ENCODE measurements at places on chromosomes 6 and 20.

DNA sequence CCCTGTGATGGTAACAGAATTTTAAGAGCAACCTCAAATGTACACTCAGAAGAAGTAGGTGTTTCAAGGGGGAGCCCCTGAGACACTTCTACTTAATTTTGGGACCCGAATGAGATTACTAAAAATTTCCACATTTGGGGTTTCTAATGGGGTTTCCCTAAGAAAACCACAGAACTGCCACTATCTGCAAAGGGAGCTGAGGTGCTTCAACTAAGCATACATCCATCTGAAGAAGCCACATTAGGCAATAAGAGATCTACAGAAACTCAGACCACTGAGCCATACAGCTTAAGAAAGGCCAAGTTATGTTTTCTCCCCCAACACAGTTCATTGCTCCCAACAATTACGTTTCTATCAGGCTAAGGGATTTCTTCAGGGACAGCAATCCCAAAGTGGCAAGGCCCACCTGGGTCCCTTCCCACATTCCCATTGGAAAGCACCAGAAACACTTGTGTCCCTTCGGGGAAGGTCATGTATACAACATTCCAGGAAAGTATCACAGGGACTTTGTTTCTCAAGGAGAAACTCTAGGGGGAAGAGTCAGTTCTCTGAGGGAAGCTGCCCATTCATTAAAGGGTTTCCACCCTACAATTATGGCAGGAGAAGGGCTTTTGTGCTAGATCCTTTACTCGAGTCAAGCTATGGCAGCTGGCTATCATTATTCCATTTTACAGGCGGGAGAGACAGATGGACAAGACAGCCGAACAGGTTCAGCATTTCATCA lies 5.0 kb downstream of the BCL2L1 start:
- no peak for DNase-seq

DNA sequence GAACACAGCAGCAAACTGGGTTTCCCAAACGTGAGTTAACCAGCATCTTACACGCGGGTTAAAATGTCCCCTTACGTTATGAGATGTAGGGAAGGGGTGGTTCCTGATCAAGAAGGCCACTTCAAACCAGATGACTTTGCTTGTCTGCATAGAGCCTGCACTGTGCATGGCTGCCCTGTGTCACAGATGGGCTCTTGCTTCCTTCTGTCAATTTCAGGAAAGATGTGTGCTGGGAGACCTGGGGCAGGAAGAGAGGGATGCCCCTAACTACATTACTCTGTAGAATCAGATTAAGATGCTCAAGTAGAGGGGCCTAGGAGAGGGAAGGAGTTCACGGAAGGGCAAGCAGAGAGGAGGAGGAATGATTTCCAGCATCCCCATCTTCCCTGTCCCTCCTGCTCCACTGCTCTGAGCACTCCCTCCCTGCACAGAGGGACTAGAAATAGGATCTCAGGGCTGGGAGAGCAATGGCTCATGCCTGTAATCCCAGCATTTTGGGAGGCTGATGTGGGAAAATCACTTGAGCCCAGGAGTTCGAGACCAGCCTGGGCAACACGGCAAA lies 63.5 kb upstream of the ZMYND8 start:
- DNase-seq: no peak

- DNase-seq: no peak
Measured at GRCh38 chr6:113595911-113596376, 261.2 kb upstream of the MARCKS start.

DNA sequence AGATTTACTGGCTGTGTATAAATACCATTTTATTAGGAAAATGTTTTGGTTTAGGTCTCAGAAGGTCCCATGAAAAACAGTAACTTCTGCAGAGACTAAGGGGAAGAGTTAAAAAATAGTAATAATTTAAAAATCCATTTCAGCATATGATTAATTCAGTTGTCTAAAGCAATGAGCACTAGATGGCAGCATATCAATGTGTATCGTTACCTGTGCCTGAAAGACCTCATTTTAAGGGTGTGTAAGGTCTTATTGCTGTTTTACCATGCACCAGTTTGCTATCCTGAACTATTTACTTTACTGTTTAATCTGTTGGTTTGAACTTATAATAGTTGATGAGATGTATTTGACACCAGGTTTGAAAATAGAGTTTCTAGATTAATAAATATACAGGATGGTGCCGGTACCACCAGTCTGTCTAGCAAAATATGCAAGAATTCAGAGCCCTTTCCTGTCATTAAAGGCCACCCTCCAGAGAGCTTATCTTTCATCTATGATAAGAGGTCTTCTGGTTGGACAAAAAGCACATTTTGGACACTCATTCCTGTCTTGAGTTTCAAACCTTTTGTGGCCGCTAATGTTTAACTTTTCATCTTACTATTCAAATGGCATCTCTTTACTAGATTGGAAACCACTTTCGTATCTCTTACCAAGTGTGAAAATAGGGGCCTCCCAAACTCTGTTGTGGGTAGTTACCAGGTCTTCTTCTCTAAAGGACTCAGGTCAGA lies 8.9 kb upstream of the AHI1 start:
- DNase-seq: peak; percentile 50

GRCh38 chr20:13384132-13384531 lies 163.1 kb downstream of the ISM1 start:
- no peak for DNase-seq

DNA sequence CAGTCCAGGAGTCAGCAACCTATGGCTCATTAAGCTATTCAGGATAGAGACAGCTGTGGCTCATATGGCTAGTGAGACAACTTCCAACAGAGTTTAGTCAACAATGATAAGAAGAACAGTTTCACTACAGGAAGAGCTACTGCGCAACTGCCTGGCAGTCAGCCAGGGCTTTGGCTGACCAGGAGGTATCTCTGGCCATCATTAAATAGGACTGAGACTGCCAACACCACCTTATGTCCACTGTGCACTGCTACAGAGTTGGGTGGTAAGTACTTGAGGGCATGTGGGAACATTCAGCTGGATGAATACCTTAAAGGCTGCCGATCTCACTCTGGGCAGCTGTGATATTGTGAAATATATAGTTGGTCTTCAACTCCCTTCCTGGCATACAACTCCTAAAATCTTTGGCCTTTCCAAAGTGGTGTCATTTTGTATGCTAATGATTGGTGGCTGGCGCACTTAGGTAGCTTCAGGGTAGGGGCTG lies 52.2 kb upstream of the FAM83C start:
- no peak for DNase-seq

DNA sequence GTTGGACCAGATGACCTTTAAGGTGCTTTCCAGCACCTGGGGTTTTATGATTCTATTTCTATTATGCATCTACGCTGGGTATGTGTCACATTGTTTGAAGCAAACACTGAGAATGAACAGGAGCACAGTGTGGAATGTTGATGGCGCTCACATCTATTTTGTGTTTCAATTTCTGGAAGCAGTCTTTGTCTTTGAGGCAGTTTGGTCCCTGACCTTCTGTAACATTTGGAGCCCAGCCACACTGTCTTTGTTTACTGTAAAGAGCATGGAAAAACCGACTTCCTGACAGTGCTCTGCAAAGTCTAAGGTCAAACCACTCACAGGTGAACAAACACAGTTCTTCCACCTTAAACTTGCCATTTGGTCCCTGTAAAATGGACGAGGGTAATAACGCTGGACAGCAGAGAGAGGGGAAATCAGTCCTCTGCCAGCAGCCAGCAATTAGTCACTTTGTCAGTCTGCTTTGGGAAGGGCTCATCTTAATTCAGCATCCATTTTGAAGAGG lies 155.5 kb downstream of the PRL start:
- no peak for DNase-seq

GRCh38 chr6:126905917-126906316 lies 212.6 kb upstream of the RSPO3 start:
- no peak for DNase-seq

DNA sequence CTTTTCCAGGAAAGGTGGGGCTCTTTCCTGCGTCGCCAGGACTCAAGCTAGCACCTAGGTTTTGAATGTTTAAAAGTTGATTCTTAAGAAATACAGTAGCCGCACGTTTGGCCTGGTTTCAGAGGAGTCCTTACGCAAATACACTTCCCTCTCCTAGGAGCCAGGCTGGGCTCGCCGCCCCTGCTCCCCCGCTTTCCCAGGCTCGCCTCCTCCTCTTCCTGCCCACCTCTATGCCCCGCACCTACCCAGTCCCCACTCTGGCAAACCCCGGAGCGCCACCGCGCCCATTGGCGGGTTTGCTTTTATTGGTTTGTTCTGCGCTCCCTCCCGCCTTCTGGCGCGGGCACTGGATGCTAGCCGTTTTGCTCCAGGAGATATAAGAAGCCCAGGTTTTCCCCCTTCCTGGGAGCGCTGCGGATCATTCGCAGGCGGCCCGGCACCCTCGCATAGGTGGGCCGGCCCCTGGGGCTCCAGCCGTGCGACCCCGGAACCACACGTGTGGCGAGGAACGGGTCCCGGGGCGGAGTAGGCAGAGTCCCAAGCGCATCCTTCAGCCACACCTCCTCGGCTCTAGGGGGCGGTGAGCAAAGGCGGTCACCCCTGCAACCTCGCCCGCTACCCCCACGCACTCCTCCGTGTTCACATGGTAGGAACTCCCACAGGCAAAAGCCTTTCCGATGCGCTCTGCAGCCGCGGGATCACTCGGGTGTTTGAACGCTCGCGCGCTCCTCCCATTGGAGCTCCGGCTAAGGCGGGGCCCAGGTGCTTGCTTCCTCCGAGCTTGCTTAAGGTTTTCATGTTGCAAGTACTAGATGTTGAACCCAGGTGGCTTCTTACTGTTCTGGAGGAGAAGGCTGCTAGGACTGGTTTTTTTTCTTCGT lies 119.0 kb downstream of the RTN4IP1 start:
- DNase-seq: no peak

DNA sequence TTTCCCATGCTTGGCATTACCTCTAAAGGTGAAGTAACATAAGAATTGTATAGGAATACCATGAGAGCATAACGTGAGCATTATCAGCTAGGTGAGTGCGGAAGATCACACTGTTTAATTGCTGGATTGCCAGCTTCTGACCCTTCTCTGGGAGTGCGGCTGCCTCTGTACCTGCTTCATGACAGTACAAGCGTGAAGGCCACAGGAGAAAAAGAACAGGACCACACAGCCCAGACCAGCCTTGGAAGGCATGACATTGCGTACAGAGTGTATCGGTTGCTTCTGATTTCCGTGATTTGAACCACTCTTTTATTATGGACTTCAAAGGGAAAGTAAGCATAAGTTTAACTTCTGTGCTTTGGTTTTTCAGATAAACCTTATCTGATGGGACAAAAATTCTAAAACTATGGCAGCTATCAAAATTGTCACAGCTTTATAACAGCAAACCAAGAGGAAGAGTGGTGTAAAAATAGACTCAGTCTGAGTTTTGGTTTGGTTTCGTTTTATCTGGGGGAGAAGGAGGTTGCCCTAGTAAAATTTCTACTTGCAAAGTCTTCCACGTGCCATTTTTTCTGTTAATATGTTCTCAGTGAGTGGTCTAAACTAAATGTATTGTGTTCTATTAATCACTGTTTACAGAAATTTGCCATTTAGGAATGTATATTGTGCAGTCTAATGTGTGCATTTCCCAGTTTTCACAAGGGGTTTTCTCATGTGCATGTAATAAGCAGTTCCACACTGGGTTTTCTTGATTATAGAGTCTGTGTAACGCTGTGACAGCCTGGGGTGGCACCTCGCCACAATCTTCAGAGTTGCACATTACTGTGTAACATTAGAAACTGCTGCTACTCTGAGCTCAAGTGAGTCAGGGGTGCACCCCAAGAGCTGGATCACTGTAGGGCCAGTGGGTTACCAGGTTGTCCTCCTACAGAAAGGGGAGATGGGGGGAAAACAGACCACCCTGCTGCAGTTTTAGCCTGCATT lies 97.3 kb downstream of the RPP40 start:
- DNase-seq: no peak

DNA sequence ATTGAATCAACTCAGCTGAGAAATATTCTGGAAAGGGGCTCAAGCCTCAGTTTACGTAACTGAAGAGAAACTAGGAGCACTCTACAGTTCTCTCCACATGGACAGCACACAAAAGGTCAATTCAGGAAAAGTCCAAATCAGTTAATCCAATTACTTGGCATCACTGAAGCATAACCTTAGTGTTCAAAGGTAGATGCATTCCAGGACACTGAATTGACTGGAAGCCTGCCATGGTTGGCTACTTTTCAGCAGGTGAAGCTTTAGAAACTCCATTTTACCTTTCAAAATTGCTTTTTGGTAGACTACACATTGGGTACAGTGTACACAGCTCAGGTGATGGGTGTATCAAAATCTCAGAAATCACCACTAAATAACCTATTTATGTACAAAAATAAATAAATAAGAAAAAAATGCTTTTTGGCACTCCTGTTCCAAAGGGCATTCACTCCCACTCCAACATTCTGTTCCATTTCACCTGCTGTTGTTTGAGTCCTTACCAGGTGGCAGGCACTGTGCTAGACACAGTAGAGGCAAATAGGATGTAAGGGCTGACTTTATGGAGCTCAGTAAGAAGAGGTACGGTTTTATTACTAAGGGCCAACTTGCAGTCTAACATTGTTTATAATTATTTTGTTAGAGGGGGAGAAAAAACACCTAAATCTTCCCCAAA lies 153.4 kb downstream of the FAXC start:
- no peak for DNase-seq

- no peak for DNase-seq
Measured at GRCh38 chr6:121539439-121539838, 104.0 kb downstream of the GJA1 start.

- DNase-seq: no peak
Measured at GRCh38 chr6:13495112-13495776, 7.8 kb upstream of the GFOD1 start.

GRCh38 chr20:60570481-60571277 lies 612.5 kb downstream of the CDH26 start:
- DNase-seq: no peak

DNA sequence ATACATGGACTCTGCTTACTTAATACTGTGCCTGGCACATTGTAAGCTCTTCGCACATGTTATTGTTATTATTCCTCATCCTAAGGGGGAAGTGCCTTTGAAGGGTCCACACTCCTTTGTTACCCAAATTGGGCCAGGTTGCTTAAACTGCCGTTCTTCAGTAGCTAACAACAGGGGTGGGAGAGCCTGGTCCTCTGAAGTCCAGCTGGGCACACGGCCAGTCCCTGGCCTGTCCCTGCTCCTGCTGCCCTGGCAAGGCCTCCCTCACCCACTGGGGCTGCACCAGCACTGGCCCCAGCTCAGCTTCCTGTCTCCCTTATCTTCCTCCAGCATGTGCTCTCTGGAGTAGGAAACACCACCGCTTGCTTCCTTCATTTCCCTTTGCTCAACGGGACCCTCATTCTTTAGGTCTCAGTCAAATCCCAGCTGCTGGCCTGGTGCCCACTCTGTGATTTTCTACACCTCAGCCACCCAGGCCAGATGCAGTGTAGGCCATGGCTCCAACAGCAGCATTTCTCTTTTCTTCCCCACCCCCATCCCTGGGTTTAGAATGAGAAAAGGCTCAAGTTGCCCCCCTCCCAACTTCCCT lies 5.5 kb upstream of the PROCR start:
- no peak for DNase-seq

Data from NCI-H1694 (cell line).